ENCODE measurements at places on chromosomes 2 and 18.
A peak's percentile ranks its signal among the peaks of the same experiment; 100 is the strongest.

- no peak for DNase-seq
Measured at GRCh38 chr2:191657977-191658376, 20.0 kb upstream of the NABP1 start.

DNA sequence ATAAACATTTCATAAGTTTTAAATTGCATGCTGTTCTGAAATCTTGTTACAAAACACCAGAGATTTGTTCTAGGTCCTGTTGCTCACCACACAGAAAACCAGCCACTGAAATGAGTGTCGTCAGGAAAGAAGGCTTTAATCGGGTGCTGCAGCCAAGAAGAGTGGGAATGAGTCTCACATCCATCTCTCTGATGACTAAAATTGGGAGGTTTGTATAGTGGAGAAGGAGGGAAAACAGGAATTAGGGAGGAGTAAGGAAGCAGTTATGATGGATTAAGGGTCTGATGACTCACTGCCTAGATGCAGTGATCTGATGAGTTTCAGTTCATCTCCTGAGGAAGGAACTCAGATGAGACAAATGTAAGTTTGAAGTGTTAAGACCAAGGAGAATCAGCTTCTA is 42.1 kb upstream of the GPR39 start:
- no peak for DNase-seq

DNA sequence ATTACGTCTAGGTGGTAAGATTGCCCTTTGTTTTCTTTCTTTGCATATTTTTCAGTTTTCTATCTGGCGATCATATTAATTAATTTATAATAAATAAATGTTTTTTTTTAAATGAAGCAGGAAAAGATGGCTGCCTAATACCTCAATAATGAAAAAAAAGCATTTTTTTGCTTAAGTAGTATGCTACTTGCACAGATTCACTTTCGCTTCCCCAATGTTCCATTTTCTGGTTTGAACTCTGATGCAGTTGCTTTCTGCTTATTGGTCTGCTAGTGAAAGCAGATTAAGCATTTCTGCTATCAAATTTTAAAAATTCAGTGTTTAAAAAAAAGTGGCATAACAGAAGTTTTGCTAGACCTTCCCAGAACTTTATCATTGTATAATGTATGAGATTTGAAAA is 11.9 kb upstream of the TMEM182 start:
- DNase-seq, result no peak

- DNase-seq, result no peak
Measured at GRCh38 chr2:236430584-236430983, 139.0 kb upstream of the ACKR3 start.

GRCh38 chr2:42722320-42723190 is 41.4 kb downstream of the OXER1 start:
- DNase-seq, result peak; percentile 31

- DNase-seq, result no peak
Measured at GRCh38 chr2:239262484-239263230, 138.2 kb downstream of the HDAC4 start.

DNA sequence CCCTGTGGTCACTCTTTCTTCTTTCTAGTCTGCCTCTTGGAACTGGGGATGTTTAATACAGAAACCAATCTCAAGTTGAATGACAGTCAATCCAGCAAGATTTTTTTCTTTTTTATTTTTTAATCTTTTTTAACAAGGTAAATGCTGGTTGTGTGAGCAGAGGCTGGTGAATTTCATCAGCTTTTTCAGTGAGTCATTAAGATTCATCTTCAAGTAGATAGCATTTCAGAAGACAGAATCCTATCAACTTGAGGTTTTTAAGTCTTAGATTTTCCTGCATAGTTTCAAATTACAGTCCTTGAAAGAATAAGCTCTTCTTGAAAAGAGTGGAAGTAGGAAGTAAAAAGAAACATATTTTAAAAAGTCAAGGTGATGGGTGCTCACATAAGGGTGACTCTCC is 12.4 kb downstream of the SLC8A1 start:
- DNase-seq, result no peak

DNA sequence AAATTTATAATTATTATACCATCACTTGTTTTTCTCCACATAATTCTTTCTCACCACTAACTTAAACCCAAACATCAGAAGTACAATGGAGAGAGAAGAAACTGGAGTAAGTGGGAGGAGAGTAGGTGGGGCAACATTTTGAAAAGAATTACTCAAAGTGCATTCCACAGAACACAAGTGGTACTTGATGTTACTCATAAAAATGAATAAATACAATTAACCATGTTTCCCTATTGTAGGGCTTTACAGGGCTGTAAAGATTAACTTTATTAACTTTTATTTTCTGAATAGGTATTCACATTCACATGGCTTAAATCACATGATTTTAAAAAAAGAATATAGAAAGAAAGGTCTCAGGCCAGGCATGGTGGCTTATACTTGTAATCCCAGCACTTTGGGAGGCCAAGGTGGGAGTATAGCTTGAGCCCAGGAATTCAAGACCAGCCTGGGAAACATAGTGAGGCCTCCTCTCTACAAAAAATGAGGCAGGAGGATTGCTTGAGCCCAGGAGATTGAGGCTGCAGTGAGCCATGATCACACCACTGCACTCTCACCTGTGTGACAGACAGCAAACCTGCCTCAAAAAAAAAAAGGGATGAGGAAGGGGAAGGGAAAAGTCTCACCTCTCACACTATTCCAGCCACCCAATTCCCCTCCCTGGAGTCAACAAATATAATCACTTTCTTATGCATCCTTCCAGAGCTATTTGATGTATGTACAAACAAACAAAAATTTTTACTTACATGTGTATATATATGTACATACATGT is 47.1 kb downstream of the KCNG3 start:
- no peak for DNase-seq

- peak; percentile 68 for DNase-seq
Measured at GRCh38 chr2:172931256-172931894, 144.3 kb upstream of the MAP3K20 start.

GRCh38 chr2:108022628-108023027 is 36.3 kb downstream of the SLC5A7 start:
- DNase-seq, result no peak

DNA sequence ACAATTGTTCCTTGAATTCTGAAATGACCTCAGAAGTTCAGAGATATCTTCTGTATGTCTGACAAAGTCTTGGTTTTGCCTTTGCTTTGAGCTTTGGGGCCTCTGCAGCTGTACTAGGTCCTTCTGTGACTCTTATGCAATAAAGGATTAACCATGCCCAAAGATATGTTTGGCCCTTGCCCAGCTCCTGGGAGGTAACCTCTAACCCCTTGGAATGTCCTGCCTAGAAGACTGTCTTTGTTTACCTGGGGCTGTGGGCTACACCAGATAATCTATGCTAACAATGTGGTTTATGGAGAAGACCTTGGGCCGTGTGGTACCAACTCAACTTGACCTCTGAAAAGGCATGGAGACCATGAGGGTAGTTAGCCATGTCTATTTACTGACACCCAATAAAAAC is 140.9 kb upstream of the CAPN13 start:
- no peak for DNase-seq

DNA sequence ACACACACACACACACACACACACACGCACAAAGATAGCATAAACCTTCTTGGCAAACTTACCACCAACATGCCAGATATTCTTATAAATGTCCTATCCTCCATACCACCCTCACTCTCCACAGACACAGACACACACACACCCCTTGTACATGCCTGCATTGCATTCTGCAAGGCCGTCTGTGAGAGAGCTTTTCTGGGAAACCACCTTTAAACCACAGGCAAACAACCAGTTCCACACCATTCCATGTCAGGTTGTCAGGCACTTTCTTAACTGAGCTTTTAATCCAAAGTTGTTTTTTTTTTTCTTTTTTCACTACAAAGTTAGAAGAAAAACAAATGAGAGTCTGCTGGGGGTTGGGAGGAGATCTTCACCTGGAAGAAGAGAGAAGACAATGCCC is 221.1 kb downstream of the C1D start:
- no peak for DNase-seq

GRCh38 chr2:129139380-129139779 is 820.7 kb upstream of the HS6ST1 start:
- DNase-seq, result no peak

DNA sequence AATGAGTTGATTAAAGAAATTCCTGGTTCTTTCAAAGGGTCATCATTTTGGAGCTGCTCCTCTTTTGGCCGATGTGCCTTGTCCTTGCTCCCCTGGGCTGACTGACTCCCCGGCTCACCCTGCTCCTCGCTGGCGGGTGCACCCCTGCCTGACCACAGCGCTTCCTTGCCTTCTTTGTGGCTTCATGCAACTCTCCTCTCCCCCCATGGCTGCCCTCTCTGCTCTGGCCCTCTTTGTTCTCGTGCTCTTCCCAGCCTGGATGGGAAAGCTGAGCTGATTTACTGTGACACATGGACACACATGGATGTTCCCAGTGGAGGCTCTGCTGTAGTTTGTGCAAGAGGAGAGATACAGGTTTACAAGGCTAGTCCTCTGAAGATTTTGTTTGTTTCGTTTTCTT is 234.6 kb downstream of the HAUS1 start:
- DNase-seq, result no peak

DNA sequence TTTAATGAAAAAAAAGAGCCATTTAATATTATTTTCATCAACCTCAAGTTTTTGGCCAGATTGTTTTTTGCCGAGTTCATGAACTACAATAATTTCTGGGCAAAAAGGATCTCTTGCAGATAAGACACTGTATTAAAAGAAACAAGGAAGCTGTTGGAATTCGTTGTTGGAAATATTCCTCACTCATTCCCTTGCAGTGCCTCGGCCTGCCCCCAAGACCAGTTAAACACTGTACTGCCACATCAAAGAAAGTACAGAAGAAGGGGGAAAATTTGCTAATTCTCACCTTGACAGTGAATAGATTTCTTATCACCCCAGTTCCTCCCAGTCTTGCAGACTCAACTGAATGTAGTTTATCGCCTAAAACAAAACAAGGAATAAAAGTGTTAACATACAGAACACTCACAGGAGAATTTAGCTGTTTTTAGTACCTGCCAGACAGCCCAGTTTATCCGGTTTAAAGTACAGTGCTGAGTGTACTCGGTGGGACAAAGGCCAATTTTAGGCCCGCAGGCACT is 1.2 kb downstream of the IDH1 start:
- no peak for DNase-seq

DNA sequence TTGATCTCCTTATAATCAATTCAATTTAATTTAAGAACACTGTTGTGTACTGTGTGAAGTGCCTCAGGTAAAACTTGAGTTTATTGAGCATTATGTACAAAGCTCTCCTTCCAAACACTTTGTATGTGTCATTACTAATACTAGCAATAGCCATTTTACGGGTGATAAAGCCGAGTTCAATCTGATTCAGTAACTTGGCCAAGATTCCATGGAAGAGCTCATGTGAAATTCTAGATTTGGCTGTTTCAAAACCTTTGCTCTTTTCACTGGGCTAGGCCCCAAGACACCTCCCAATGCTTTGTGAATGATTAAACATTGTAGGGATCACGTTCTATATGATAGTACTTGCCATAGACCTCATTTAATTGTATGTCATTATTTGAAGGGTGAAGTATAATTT is 8.9 kb upstream of the NFE2L2 start:
- no peak for DNase-seq

DNA sequence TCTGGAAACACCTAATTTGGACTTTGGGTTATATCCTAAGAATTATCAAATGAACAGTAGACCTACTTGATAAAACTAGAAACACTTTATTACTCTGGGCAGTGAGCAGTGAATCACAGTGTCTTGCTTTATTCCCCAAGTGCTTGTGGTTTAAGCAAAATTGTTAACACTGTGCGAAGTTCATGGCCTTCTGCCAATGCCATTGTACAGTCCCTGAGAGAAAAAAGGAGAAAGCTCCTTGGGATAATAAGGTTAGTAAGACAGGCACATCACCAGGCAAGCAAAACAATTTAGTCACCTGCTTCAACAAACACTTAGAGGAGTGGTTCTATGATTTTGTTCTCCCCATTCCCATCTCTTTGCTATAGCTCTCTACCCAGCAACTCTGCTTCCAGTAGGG is 39.8 kb downstream of the ADCYAP1 start:
- no peak for DNase-seq

DNA sequence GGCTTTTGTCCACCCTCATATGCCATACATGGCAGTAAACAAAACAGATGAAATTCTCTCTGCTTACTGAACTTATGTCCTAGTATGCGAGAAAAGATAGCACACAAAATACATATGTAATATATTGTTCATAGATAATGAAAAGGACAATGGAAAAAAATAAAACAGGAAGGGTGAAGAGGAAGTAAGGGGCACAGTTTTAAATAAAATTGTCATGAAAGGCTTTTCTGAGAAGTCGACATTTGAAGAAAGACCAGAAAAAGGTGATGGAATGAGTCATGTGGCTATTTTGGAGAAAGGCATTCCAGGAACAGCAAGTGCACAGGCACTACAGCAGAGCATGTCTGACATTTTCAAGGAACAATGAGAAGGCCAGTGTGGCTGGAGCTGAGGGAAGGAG is 56.4 kb downstream of the KCNH7 start:
- DNase-seq, result no peak

GRCh38 chr2:204031056-204031455 is 94.5 kb downstream of the ICOS start:
- DNase-seq, result no peak

DNA sequence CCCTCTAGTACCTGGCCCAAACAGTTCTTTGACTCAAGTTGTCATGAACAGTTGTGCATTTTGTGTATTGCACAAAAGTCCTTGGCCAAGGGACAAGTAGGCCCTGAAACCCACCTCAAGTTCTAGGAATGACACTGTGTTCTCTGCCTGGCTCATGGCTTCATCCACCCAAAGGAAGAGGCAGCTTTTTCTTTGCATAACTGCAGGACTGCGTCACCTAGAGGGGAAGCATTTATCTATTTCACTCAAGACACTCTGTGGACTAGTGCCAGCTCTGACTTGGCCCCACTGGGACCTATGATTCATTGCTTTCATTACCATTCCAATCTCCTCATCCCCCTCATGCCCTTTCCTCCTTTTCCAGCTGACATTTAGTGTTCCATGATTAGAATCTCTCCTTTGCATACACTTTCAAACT is 119.3 kb upstream of the SIX2 start:
- DNase-seq, result no peak

- DNase-seq, result no peak
Measured at GRCh38 chr18:80023173-80023572, 11.1 kb upstream of the RBFA start.

GRCh38 chr2:172845028-172845630 is 109.5 kb downstream of the RAPGEF4 start:
- peak; percentile 4 for DNase-seq

DNA sequence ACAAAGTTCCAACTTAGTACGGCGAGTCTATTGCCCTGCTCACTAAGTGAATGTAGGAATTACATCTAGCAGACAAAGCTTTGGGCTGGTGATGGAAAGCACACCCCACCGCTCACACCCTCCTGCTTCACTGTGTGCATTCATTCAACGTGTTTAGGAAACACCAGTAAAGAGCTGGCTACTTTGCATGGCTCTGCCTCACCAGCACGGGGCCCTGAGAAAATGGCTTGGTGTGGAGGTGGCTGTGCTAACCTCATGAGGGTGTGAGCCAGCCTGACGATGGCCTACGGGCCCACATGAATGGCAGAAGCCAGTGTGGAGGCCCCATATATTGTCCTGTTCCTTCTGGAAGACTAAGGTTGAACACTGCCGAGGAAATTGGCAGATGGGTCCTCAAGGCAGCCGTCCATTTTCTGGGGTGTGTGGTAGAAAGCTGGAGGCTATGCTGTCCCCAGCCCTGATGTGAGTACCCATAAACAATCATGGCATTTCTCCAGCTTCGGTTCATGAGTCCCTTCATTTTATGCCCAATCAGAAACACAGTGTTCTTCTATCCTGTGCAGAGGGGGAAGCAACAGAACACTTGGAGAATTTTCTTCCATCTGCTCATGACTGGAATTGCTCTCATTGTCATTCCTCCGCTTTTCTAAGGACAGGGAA is 269.4 kb downstream of the PHLPP1 start:
- no peak for DNase-seq

- DNase-seq, result no peak
Measured at GRCh38 chr18:54813305-54813704, 15.0 kb upstream of the RAB27B start.
